ENCODE measurements at places on chromosomes 13 and 19.

DNA sequence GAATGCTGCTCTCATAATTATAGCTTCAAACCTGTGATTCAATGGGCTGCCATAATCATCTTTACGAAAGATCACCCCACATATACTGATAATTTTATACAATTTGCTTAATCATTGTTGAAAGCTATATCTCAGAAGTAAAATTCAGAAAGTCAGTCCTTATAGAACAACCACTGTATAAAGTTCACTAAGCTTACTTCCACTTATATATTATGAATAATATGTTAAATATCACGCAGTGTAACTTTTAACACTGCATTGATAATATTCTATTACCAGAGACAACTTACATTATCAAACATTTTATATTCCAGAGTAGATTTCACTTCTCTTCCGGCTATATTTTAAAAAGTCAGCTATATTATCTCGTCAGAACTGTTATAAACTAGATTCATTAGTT is 550.1 kb upstream of the PCDH20 start:
- no peak for DNase-seq

DNA sequence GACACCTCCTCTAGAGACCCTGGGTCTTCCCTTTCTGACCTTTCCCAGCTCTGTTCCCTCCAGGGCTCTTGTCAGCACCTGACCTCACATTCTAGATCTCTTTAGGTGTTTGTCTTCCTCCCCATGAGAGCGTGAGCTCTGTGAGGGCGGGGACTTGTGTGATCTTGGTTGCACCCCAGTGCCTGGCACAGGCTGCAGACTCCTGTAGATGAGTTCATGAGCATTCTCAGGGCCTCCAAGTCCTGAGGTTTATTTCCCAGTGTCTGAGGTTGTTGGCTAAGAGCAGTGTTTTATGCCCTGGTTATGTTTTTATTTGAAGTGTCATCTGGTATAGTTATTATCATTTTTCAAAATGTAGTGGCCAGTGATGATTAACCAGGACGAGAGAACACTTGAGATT is 596 bp downstream of the CEACAM4 start:
- DNase-seq = no peak

DNA sequence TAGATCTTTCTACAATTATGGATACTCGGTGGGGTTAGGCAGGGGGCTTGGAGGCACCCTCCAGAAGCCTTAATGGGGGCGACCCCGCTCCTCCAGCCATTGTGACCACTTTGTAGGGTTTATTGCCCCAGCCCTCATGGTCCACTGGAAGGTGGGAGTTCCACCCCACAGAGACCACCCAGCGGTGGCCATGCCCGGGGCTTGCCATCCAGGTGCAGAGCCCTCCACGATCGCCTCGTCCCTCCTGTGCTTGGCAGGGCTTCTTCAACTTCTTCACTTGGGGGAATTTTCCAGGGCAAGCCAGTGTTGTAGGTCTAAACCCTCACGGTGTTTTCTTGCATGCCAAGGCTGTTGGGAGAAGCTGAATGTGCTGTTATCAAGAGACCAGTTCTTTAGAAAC is 16.1 kb downstream of the ZNF536 start:
- no peak for DNase-seq

- no peak for DNase-seq
These were observed 98.2 kb downstream of the SIPA1L3 start for GRCh38 chr19:38005224-38005614.

DNA sequence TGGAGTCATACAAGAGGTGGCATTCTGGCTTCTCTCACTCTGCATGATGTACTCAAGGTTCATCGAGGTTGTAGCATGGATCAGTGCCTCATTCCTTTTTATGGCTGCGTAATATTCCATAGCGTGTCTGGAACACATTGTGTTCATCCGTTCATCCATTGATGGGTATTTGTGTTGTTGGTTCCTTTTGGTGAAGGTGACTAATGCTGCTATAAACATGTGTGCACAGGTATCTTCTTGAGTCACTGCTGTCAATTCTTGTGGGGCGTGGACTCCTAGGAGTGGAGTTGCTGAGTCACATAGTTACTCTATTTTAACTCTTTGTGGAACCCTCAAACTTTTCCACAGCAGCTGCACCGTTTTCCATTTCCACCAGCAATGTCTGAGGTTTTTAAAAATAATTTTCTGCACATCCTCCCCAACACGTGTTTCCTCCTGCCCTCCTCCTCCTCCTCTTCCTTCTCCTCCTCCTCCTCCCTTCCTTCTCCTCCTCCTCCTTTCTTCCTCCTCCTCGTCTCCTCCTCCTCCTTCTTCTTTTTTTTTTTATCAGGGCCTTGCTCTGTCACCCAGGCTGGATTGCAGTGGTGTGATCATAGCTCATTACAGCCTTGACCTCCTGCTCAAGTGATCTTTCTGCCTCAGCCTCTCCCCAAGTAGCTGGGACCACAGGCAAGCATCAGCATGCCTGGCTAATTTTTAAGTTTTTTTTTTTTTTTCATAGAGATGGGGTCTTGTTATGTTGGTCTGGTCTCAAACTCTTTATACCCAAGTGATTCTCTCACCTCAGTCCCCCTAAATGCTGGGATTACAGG is 2.0 kb upstream of the TMEM221 start:
- peak; percentile 41 for DNase-seq

GRCh38 chr13:48578516-48579164 is 45.8 kb upstream of the RCBTB2 start:
- DNase-seq = no peak

DNA sequence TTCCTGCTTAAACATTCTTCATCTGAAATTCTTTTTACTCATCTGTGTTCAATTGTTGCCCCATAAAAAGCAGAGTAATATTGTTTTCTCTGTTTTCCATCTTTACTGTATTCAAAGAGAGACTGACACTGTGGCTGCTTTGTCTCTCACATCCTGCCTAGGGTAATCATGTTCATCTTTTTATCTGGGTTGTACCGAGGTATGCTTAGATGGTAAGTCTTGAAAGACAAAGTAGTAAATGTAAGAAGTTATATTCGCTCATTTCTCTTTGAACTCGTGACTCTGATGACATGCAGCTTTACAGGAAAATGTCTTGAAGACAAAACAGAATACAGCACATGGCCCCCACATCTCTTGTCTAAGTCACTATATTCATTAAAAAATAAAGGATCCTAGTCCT is 20.0 kb upstream of the CYSLTR2 start:
- no peak for DNase-seq

DNA sequence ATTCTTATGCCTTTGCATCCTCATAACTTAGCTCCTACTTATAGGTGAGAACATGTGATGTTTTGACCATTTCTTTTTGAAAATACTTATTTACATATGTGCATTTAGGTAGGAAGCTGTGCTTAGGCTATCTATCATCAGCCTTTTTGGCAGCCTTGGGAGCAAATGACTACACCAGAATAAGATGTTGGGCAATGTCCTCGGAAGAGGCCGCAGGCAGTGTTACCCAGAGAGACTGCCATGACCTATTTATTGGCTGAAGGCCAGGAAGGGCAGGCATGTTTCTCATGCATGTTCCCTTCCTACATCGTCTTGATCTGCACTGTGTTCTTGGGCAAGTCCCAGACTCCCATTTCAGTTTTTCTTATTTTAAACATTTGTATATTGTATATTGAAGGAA is 122.3 kb downstream of the B3GLCT start:
- DNase-seq = no peak

DNA sequence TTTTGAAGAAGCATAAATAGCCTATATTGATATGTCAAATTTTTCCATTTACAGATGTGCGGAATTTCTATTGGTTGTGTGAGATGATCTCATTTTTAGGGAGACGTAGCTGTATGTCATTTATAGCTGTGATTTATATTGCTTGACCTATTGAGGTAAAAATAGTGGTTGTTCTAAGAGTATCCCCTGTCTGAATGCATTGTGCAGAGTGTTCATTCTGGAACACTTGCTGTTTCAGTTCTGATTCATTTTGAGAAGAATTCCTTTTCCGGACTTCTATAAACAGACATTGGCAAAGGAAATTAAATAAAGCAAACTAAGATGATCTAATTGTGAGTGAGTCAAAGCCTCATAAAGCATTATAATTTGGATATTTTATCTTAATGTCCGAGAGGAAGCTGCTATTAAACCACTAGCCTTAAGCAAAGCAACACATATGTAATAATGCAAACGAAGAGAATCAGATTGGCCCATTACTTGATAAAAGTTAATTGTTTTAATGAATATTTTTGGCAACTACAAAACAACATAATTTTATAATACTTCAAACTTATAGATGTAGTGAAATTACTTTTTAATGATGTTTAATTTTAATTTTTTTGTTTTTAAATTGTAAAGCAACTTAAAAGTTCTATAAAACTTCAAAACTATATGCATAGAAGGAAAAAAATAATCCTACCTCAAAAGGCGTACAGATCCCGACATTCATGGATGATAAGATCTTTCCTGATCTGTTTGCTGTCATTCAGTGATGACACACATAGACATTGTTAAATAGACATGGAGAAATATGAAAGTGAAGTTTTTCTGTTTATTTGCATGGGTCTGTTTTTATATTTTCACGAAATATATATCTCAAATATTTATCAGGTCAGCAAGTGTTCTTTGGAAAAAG is 942.6 kb upstream of the SLC10A2 start:
- no peak for DNase-seq

DNA sequence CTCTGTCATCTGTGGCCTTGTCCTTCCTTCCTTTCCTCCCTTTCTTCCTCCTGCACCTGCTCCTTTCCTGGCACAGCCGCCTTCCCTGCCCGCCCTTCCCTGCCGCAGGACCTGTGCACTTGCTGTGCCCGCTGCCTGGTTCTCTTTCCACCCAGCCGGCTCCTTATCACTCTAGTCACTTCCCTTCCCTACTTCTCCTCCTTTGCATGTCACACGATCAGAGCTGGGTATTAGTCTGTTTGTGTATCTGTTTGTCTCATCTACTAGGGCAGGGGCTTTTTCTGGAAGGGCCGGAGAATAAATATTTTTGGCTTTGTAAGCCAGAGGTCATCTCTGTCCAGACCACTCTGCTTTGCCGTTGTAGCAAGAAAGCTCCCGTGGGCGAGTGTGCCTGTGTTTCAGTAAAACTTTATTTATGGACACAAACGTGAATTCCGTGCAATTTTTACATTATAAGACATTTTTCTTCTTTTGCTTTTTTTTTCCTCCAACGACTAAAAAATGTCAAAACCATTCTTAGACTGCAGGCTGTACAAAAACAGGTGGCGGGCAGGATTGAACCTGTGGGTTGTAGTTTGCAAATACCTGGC is 6.1 kb downstream of the KDM4B start:
- DNase-seq = no peak

GRCh38 chr19:41299755-41300089 is 10.2 kb upstream of the CCDC97 start:
- DNase-seq = no peak

DNA sequence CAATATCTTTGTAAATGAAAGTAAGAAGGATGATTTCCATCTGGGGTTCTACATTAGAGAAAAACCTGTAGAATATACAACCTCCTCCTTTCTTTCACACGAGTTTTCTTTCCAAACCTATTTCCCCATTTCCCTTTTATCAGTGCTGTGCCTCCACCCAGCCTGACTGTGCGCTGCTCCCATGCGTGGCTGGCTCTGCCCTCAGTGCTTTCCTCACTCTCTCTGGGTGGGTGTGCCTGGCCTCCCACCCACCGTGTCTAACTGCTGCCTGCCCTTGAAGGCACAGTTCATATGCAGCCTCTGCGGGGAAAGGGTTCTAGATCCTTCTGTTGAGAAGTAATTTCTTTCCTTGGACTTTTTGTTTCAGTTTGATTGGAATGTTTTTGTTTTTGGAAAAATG is 70.7 kb downstream of the PCCA start:
- no peak for DNase-seq

All from GM12864 (cell line).